ENCODE measurements at places on chromosomes 1 and 21.
A peak's percentile ranks its signal among the peaks of the same experiment; 100 is the strongest.

- no peak for DNase-seq
These were observed 108.3 kb downstream of the POU2F1 start for GRCh38 chr1:167328816-167329483.

GRCh38 chr1:51564124-51564523 lies 45.1 kb upstream of the EPS15 start:
- DNase-seq: no peak

DNA sequence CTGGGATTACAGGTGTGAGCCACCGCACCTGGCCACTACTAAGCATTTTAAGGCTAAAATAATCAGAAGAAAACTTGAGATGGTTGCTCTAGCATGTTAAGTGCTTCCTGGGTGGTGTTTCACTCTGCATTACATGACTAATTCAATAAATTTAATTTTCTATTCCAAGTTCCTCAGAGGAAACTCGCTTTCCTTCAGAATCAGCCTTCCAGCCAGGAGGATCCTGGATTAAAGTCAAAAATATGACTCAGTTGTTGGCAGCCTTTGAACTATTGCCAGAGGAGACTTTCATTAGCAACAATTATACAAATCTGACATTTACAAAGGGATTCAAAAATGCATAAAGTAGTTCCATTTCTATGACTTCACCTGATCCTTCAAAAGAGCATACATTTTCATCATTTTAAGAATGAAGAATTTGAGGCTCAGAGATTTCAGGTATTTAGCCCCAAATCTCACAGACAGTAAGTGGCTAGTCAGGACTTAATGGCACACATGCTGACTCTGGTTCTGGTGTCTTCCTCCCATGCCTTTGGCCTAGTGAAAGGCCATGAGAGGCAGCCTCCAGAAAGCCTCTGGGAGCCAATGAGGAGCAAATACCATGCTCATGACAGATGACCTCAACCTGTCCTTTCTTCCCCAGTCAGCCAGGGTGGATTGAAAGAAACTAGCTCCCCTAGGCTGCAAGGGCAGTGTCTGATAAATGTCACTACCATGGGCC lies 115.7 kb downstream of the MAP3K21 start:
- DNase-seq: no peak

DNA sequence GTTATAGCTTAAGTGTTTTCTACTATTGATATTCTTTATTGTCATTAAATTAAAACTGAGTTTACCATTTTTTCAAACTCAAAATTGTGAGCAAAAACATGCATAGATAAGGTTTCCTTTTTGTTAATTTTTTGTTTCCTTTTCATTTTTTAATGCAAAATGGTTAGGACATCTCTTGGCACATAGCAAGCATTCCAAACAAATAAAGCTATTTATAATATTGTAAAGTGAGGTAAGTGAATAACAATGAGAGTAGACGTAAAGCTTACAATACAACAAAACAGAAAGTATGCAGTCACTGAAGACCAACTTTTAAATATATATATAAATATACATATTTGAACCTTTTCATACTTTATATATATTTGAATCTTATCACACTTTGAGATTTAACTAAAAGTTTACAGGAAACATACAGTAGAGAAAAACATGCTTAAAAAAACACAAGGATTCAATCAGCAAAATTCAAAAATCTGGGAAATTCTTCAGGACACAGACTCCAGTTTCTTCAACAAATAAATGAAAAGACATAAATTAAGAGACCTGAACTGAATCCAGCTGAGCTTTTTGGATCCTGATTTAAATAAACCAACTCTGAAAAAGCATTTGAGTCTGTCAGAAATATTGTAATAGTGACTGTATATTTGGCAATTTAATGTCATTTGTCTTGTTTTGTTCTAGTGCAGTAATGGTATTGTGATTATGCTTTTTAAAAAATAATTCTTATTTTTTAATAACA lies 67.5 kb upstream of the SAMSN1 start:
- no peak for DNase-seq

- DNase-seq: no peak
These were observed 173.2 kb downstream of the COP1 start for GRCh38 chr1:176033881-176034280.

DNA sequence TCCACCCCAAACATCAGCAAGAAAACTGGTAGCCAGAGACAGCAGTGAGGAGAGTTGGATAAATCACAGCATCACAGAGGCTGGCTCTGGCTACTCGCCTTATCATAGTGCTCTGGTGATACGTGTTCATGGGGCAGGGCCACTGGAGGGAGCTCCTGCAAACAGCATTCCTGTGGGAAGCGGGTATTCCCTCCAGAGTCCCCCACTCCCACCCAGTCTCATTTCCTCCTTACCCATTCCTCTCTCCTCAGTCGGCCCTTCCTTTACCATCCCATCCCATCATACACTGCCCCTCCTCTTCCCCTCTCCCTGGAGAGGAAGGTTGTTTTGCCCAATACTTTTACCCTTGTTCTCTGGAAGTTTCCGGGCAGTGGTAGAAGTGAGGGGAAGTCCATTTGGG lies 7.1 kb downstream of the NHLH2 start:
- DNase-seq: no peak

DNA sequence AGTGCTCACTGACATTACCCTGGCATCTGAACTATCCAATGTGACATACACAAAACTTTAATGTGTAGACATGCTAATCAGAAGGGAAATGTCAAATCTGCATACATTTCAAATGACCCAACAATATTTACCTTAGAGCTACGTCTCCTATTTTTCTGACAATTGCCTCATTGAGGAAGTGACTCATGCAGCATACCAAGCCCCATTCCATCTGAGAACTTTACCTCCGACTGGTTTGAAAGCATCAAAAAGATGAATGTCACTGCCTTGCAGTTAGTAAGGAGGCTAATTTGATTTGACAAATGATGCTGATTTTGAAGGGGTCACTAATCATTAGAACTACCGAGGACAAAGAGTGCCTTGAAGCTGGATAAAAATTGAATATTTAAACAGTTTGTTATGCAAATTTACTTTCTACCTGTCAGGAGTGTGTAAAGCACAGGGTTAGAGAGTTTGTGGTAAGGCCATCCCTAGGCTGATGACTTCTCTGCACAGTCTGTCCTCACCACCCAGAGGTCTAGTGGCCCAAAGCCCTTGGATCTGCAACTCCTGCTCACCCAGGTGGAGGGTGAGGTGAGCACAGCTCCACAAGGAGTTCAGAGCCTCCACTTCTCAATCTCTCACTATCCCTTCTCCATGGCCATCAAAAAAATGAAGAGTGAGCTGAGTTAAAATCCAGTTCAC lies 500.3 kb upstream of the C1orf87 start:
- no peak for DNase-seq

- no peak for DNase-seq
These were observed 3.9 kb upstream of the HAO2 start for GRCh38 chr1:119364640-119365039.

GRCh38 chr1:233033361-233033760 lies 83.0 kb downstream of the NTPCR start:
- no peak for DNase-seq

GRCh38 chr21:39908265-39908923 lies 41.2 kb downstream of the PCP4 start:
- no peak for DNase-seq

DNA sequence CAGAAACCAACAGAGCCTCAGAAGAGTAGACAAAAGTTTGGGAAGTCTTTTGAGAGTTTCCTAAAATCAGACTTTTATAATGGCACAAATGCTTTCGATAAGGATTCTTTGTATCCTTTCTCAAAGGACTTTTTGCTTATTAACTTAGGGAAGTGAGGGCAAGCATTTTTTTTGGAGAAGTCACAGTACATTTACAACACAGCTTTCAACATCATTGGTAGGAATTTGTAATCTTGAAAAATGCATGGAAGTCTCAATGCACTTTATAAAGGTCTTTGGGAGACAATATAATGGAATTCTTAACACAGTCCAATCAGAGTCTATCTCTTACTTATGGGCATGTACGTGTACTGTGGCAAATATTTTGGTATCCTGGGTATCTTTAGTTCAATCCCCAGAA lies 325.8 kb upstream of the NR5A2 start:
- no peak for DNase-seq

GRCh38 chr21:34911360-34911759 lies 137.7 kb downstream of the RUNX1 start:
- no peak for DNase-seq

DNA sequence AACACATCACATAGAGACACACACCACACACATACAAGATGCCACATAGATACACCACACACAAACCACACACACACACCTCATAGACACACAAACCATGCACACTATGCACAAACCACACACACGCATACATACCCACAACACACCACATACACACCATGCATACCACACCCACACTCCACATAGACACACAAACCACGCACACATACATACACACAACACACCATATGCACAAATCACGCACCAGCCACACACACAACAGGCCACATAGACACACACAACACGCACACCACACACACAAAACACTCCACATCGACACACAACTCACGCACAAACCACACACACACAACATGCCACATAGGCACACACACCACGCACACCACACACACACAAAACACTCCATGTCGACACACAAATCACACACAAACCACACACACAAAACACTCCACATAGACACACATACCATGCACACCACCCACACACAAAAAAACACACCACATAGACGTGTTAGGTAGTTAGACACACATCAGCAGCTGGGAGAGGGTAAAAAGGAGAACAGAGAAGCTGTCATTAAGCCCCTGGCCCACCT lies 49.5 kb upstream of the SLC19A1 start:
- peak; percentile 21 for DNase-seq

DNA sequence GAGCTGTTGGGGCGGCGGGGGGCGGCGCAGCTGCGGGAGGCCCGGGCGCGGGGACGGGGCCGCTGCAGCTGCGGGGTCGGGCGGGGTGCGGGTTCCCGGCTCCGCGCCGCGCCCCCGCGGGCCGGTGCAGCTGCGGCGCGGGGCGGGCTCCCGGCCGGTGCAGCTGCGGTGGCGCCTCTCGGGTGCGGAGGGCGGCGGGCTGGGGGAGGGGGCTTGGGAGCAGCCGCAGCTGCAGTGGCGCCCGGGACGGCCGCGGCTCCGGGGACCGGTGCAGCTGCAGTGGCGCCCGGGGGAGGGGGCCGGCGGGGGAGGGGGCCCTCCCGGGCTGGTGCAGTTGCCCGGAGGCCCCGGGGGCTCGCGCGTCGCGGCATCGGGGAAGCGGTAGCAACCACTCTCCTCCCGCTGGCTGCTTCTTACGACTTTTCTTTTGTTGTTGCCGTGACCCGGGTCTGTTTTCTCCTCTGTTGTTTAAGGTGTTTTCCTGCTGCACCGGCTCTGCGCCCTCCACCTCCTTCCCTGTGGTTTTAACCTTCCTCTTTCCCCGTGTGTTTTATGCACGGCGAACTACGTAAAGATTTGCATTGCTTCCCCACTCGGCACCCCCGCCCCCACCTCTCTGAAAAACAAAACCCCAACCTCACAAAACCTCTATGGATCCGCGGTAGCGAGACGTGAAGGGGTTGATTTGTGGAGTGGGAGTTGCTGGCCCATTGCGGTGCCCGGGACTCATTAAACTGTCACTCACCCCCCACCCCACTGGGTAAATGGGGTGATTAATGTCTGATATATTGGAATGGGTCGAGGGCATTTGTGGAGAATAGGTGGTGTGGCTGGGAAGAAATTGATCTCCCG lies 1.7 kb upstream of the ZBTB18 start:
- DNase-seq: peak; percentile 77

- DNase-seq: no peak
These were observed 844 bp upstream of the MEAF6 start for GRCh38 chr1:37515185-37516034.

- DNase-seq: peak; percentile 75
These were observed 48.8 kb downstream of the ARHGEF10L start for GRCh38 chr1:17588048-17588871.

DNA sequence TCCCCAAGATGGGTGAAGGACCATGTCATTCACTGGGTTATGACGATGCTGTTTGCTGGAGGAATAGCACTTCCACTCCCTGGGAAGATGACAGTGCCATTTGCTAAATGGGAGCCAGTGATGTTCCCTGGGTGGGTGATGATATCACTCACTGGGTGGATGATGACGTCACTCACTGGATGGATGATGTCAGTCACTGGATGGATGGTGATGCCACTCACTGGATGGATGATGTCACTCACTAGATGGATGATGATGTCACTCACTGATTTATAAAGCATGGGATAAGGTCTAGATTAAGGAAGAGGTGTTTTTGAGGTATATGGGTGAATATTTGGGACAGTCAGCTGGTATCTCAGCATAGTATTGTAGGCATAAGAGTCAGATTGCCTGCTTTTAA lies 457.2 kb downstream of the AJAP1 start:
- no peak for DNase-seq

DNA sequence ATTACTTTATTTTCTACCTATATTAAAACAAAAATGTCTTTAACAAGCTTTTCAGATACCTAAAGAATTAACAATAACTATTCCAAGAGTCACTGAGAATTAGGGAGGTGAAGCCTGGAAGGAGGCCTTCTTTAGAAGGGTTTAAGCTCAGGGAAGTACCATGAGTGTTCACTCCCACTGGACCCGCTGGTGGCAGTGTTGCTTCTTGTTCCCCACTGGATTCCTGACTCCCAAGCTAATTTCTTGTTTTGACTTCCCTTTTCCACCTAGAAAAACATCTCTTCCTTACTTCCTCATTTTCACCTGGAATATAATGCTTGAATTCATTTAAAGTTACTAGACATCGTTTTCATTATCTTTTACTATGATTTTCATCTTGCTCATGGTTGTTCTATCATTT lies 264.2 kb downstream of the HMCN1 start:
- DNase-seq: no peak

- peak; percentile 90 for DNase-seq
These were observed 610 bp upstream of the HES4 start for GRCh38 chr1:1000357-1001056.

- DNase-seq: peak; percentile 87
These were observed 6.6 kb downstream of the CBR3 start for GRCh38 chr21:36141513-36141925.

- DNase-seq: no peak
These were observed 243 bp downstream of the ADAM15 start for GRCh38 chr1:155051342-155051776.

DNA sequence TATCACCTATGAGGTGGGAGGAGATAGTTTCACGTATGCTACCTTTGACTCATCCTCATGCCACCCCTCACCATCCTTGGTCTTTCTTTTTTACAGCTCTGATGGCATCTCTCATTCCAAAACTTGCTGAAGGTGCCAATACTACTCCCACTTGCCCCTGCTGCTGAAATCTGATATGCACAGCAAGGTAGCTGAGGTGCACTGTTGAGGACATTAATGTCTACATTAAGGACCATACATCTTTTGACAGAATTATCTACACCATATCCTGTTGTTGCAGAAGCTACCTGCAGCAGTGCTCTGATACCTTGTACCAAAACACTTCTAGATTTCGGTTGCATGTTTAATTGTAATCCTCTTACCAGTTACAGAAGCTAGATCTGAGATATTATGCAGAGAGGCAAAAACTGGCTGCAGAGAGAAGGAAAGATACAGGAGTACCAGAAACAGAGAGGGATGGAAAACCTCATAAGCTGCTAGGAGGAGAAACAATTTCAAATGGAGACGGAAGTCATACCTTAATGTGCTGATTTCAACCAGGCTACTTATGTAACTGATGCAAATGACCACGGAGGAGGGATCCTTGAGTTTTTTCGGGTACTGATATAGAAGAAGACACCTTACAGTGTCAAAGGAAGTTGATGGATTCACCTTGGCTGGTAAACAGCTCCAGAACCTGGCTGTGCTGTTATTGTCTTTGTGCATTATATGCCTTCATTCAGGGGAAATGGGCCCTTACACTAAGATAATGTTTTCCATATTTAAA lies 19.3 kb upstream of the PTPRC start:
- no peak for DNase-seq

- no peak for DNase-seq
These were observed 20.6 kb upstream of the TTC34 start for GRCh38 chr1:2821966-2822620.

GRCh38 chr1:183889095-183889494 lies 84.2 kb downstream of the RGL1 start:
- DNase-seq: no peak

Data from upper lobe of right lung (tissue), 1 donor.